ENCODE measurements at places on chromosomes 11 and 22.

GRCh38 chr22:48870436-48870835, 957.2 kb downstream of the BRD1 start:
- no peak for DNase-seq

GRCh38 chr11:88300888-88301487, 36.5 kb downstream of the CTSC start:
- DNase-seq: no peak

- DNase-seq: no peak
These were observed 2.0 kb upstream of the SHISA8 start for GRCh38 chr22:41916745-41917358.

- DNase-seq: no peak
These were observed 214.2 kb upstream of the GUCY1A2 start for GRCh38 chr11:107232451-107232850.

DNA sequence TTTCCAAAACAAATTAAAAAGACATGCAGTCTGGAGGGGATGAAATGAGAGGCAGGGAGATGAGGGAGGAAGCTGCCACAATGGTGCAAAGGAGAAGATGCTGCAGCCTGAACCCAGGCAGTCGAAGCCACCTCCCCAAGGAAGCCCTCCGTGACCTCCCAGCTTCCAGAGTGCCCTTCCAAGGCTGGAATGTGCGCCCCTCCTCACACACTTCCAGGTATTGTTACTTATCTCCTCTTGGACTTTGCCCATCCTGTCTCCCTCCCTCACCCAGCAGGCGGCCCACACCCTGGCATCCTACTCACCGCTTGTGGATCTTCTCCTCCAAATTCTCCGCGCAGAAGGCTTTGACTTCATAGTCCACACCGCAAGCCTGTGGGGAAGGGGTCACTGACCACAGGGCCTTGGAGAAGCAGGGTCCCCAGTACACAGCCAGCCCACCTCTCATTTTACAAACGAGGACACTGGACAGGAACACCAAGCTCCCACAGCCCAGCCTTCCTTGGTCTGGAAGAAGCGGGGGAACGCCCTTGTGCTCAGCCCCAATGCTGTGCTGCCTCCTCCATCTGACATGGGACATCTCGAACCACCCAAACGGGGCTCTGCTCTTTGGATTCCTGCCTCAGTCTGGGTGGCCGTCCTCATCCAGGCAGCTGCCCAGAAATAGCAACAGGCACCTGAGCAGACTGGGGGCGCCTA, 40.3 kb downstream of the TPBGL start:
- no peak for DNase-seq

DNA sequence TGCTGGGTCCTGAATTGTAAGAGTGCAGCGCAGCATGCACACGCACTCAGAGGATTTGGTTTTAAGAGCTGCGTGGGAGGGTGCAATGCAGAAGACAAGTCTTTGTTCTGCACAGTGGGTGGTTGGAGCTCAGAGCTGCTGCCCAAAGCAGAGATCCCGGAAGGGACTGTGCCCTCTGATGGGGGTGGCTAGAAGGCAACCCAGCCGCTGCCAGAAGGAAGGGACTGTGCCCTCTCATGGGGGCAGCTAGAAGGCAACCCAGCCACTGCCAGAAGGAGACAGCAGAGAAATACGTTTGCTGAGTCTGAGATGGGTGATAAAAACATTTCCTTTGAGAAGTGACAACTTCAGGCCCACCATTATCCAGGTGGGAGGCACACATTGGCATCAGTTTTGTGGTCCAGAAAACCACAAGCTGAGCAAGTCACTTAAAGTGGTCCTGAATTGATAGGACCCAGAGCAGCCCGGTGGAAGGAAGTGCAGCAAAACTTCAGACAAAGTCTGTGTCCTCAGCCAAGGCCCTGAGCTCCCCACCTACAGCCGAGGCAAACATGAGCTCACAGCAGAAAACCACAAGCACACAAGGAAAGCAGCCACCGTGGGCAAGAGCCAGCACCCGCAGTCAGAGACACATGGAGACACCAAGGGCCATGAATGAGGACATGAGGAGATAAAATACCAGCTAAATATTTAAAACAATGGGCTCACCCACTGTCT, 4.3 kb downstream of the KRTAP5-6 start:
- no peak for DNase-seq

- DNase-seq: no peak
These were observed 263.7 kb downstream of the DYNC2H1 start for GRCh38 chr11:103372906-103373305.

DNA sequence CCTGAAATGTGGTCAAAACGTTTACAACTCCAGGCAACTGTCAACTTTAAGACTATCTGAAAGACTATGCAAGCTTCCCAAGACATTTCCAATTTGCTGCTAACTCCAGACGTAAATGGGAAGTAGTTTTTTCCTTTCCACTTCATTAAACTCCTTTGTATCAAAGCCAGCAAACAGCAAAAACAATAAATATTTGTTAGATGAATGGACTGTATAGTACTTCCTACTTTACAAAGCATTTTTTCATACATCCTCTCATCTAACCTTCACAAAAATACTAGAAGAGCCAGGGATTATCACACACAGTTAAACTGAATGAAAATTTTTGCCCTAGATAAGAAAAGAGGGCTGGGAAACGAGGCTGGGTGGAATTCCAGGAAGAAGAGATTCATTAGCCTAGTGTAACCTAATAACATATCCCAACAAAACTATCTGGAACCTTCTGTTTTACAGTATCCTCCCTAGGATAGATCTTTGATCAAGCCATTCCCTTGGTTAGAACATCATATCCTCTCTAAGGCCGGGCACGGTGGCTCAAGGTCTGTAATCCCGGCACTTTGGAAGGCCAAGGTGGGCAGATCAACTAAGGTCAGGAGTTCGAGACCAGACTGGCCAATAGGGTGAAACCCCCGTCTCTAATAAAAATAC, 10.4 kb downstream of the NUP98 start:
- DNase-seq: no peak

DNA sequence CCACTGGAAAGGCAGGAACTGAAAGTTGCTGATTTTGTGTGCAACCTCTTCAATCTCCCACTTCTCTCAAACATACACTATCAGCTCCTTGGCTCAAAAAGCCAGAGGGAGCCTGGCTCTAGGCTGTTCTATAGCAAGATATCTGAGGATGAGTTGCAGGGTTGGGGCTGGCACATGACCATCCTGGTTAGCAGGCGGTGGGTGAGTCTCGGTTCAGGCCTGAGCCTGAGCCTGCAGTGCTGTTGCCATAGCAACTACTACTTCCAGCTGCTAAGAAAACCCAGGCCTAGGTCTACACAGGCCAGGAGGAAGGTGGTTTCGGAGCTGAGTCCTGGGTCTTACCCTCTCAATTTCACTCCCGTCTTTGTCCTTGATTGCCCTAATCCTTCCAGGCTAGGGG, 39.0 kb downstream of the CWC15 start:
- DNase-seq: no peak

DNA sequence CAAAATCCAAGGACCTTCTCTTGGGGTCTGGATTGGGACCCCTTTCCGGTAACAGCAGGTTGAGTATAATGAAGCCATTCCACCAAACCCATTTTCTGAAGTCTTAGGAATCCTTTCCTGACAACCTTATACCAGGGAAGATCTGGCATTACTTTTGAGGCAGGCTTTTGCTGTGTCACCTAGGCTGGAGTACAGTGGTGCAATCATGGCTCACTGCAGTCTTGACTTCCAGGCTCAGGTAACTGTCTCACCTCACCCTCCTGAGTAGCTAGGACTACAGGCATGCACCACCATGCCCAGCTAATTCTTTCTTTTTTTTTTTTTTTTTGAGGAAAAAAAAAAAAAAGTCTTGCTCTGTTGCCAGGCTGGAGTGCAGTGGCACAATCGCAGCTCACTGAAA, 55.8 kb upstream of the TREH start:
- no peak for DNase-seq

GRCh38 chr22:32811788-32812545, 10.5 kb downstream of the TIMP3 start:
- no peak for DNase-seq

DNA sequence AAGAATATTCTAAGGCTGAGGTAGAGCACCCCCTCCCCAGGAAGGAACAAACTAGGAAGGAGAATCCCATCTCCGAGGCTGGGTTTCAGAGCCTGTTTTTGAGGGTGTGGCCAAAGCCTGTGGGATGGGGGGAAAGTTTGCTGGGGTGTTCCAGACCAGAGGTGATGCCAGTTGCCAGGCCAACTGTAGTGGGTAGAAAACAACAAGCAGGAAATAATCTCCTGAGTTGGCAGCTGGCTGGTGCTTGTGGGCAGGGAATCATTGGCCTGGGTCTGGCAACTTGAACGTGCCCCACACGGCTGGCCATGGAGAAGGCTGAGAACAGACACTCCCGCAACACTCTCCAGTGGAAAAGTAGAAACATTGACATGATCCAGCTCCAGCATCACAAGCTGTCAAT, 385.6 kb downstream of the ETS1 start:
- no peak for DNase-seq

DNA sequence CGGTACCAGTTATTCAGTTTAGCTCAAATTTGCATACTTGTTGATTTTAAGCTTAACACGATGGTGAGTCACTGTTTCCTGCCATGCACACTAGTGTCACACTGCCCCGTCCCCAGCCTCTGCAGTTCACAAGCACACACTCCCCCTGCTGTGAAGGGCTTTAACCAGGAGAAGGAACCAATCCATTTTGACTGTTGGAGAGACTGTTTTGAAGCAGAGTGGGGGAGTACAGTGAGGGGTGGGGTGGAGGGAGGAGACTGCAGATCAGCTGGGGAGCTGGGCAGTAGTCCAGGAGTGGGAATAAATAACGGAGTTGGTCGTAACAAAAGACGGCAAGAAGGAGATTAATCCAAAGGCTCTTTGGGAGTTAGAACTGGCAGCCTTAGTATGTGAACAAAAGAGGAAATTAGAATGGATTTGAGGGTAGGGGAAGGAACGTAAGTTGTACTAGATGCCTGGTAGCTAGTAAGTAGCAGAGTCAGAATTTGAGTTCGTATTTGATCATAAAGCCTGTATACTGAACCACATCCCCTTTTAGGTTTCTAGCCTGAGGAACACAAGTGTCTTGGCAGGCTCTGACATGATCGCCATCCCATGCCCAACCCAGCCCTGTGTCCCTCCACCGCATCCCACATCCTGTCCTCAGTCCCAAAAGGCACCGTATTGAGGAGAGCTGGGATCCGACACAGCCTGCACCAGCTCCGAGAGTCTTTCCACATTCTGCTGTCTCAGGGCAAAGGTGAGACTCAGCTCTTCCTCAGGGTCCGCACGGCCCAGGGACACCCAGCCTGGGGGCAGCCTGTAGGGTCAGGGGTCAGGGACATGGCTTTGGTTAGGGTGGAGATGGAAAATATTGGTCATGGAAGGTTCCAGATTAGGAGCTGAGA, 862 bp downstream of the TPP1 start:
- DNase-seq: peak; percentile 47

DNA sequence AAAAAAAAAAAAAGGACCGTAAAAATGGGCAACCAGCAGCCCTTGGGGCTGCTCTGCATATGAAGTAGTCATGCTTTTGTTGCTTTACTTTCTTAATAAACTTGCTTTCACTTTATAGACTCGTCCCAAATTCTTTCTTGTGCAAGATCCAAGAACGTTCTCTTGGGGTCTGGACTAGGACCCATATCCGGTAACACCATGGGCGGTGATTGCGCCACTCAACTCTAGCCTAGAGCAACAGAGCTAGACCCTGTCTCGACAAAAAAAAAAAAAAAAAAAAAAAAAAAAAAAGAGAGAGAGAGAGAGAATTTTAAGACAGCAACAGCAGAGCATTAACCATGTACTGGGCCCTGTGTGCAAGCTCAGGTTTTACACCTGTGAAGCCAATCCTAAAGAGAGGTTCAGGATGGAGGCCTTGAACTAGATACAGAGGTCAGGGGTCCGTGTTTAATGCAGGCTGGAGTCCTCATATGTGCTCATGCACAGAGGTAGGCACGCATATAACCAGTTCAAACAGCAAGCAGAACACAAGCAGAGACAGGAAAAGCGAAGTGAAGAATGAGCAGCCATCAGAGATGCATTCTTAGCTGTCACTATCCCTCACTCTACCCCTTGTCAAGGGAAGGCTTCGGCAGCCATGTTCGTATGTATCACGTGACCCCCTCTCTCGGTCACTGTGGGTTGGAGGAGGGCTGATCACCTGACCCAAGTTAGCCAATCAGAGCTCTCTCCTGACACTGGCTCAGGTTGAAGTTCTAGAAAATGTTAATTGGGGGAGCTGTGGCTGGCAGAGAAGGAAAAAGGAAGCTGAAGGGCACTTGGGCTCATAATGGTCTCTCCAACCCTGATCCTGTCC, 16.7 kb upstream of the SYT12 start:
- no peak for DNase-seq

- DNase-seq: no peak
These were observed 135.6 kb downstream of the CADM1 start for GRCh38 chr11:115368616-115369015.

- no peak for DNase-seq
These were observed 72.8 kb upstream of the CCND1 start for GRCh38 chr11:69567951-69568808.

GRCh38 chr11:30282289-30282631, 40.6 kb upstream of the ARL14EP start:
- DNase-seq: no peak

GRCh38 chr11:71252269-71252769, at the start of gene SHANK2:
Gene SHANK2 (minus strand): TSS chr11:71252577. CDS start chr11:71147326, 105,251 bp downstream.
- DNase-seq: no peak

GRCh38 chr11:6571434-6572008, 31.9 kb downstream of the RRP8 start:
- no peak for DNase-seq

DNA sequence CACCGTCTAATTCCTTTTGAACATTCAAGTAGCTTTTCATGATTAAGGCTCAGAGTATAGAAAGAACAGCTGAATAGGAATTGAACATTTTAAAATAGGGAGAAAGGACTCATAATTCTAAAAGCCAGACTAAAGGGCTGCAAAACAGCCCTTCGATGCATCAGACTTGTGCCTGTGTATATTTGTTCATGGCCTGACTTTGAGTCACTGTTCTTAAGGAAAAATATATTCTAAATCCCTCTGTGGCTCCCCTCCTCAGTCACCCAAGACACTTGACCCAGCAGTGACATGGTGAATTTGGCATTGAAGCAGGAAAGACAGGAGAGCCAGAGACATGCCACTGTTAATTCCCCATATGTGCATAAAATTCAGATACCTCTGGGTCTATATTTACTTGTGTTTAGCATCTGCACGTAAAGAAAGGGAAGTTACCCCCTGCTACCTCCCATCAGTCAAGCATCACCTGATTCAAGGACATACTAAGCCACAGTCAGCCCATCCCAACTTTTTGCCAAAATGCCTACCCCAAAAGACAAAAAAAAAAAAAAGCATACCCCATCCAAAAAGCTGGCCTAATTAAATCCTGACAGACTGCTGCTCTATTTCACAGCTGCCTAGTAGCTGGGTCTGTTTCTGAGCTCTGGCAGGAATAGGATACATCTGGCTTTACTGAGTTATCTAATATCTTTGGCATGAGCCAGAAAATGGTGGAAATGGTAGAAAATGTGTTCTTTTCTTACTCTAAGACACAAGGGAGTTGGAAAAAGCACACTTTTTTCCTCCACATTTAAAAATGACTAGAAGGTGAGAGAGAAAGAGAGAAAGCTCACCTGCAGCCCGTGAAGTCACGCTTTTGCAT, 93.5 kb downstream of the COMMD9 start:
- DNase-seq: no peak

DNA sequence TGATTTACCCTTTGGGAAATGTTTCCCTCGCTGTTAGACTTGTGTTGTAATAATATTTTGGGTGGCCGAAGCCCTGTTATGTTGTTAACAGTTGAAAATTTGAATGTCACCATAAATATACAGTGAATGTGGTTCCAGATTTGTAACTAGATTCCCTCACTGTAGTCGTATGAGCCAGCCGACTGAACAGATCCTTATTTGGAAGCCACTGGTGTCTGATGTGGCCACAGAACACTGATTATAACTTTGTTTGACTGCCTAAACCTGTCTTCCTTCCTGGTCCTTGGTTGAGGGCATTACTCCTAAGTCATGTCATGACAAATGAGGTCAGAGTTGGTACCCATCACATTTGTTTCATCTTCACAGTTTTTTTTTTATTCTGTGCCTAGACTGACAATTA, 45.4 kb downstream of the YAP1 start:
- no peak for DNase-seq

Data from stimulated activated naive B cell treated with anti-CD40 and anti-IgM and Interleukin-4, amounts not matched to agents 10 μg/mL and 1 μg/mL and 100 μg/mL, for 72 hours (primary cell).